ENCODE measurements at places on chromosomes 12 and 14. TPM values are rescaled to one million over a fixed set of nuclear protein-coding genes. Genes with fewer than 3 reads are reported as not detected.

DNA sequence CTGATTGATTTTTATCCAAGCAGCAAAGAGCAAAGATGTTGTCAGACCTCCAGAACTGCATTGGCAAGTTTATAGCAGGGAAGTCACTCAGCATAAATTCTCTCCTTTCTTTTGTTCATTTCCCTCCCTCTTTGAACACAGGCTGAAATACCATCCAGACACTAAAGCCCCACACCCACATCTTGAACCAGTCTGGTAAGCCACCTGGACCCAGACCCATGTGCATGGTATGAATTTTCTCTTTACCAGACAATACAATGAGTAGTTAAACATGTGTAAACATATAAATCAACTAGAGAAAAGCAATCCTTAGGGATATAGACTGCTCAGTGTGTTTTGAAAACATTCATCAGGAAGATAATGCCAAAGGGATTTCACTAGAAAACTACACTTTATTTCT is 488.3 kb upstream of the FLRT2 start:
- no peak for DNase-seq

- DNase-seq = no peak
Measured at GRCh38 chr12:66065641-66066136, 64.9 kb downstream of the LLPH start.

- no peak for DNase-seq
Measured at GRCh38 chr12:69129564-69129963, 109.8 kb upstream of the CPSF6 start.

MIPOL1 gene
- 25.6 TPM for total RNA-seq
